CD4-positive, alpha-beta T cell treated with Interleukin-6 at 100 ng/mL for 8 hours (primary cell): ENCODE measurements at places on chromosomes 5 and 9.

DNA sequence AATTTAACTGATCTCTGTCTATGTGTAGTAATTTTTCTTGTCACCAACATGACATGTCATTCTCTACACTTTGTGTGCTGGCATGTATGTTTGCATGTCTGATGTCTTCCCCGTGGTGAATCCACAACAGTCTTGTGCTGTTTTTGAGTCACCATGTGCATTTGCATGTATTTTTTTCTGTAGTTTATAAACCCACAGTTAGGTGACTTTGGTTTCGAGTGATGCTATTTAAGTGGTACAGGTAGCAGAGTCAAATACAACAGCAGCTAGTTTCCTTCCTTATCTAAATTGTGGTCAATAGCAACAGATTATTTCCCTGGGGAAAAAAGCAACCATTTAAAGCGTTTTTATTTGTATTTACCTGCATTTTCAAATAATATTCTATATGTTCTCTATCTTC lies 89.9 kb upstream of the FSD1L start:
- no peak for DNase-seq

GRCh38 chr9:121271368-121272341 lies 3.7 kb downstream of the GSN start:
- no peak for DNase-seq

DNA sequence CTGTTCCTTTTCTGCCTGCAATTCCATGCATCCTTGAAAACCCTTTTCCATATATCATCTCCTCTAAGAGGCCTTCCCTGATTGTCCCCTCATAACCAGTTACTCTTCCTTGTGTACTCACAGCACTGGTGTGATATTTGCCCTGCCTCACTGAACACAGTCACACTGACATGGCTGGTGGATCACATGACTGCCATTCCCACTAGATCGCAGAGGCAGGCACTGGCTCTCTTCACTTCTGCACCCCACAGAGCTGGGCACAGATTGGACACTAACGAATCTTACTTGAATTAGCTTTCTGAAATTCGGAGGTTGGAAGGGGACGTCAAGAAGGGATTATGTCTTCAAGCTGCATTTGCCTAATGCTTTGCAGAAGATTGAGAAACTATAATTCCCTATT lies 208.0 kb downstream of the PAPPA start:
- no peak for DNase-seq

DNA sequence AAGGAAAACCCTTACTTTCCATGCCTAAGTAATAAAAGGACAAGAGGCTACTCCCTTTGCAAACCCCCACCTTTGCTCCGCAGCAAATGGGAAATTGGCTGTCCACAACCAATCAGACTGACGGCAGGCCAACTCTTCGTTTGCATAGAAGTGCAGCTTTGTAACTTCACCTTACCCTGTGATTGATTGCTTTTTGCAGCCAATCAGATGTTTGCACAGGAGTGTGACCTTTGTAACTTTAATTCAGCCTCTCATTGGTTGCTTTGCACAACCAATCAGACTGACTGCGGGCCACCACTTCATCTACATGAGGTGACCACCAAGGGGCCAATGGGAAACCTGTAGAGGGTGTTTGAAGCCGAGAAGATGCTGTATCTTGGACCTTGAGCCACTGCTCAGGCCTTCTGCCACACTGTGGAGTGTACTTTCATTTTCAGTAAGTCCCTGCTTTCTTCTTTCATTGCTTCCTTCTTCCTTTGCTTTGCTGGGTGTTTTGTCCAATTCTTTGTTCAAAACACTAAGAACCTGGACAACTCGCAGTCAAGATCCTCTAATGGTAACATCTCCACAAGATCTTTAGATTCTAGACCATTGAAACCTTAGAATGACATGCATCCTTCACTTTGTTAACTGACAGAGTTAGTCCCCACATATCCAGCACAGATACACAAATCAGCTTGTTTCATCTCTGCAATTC lies 51.3 kb upstream of the FREM1 start:
- no peak for DNase-seq

GRCh38 chr9:70228118-70228517 lies 30.7 kb upstream of the SMC5 start:
- no peak for DNase-seq

DNA sequence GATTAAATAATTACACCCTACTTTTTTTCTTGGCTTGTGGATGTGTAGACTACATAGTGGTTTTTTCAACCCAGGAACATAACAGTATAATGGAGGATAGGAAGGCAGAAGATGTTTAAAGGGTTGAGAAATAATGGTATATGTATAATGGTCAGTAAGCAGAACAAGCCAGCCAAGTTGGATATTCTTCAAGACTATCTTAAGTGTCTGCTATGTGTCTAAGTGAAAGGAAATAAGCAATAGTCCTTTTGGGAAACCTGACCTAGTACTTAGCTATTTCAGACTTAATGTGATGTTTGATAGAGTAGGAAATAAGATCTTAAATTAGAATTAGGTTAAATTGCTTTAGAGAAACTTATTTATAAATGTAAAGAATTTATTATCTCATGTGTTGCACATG lies 85.7 kb downstream of the PTPDC1 start:
- no peak for DNase-seq

- no peak for DNase-seq
Observed at GRCh38 chr5:3517348-3517747, 78.3 kb upstream of the IRX1 start.
